Activated T-cell treated with anti-CD3 and anti-CD28 coated beads, Interleukin-2, amount 50 U/mL, for 24 hours (primary cell): ENCODE measurements at places on chromosomes 2 and 18.

DNA sequence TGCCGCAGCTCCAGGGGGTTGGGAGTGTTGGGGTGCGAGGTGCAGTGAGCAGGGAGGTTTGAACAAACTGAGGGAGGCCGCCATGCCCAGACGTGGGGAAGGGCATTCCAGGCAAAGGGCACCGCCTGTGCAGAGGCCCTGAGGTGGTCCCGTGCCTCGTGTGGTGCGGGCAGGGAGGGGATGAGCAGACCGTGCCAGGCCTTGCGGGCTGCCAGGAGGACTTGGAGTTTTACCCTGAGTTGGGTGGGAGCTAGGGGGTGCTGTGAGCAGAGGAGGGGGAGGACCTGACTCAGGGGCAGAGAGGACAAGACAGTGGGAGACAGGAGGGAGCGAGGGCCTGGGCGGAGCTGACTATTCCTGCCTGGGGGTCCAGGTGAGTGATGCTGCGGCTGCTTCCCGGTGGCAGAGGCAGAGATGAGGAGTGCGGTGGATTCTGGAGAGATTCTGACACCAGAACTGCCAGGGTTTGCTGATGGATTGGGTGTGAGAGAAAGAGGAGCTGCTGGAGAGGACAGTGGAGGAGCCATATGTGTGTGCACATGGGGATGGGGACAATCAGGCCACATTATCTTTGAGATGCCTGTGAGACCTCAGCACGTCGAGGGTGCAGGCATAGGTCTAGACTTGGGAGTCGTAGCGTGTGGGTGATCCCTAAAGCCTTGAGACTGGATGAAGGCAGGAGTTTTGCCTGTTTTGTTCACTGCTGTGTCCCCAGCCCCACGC lies 23.4 kb downstream of the ZAP70 start:
- peak; percentile 23 for DNase-seq

GRCh38 chr2:193907561-193907960 lies 1712.8 kb upstream of the TMEFF2 start:
- DNase-seq = no peak

DNA sequence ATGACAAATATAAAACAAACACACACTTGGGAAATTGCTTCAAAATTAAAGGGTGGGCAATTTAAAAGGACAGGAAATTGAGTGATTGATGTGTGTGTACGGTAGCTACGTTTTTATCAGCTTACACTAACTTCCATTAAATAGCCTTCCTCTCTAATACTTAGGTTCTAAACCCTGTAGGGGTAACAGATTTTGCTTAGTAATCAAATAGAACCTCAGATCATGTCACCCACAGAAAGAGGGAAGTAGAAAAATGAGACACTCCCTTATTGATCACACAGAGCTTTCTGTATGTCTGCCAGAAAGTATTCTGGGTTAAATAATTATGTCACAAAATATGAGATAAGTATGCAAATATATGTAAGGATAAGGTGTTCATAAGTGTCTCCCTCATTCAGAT lies 93.3 kb downstream of the ICA1L start:
- no peak for DNase-seq

DNA sequence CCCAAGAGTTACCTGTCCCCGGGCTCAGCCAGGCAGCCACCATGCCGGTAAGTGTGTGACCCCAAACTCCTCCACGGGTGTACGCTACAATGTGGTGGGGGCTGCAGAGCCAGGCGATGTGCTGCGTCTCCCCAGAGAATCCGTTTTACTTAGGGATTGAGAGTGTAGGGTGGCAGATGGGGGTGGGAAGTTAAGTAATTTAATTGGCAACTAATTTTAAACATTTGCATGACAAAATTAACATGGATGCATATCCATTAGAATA lies 26.6 kb upstream of the RPL31 start:
- no peak for DNase-seq

GRCh38 chr2:47893771-47894170 lies 12.5 kb downstream of the FBXO11 start:
- DNase-seq = no peak

- no peak for DNase-seq
Observed at GRCh38 chr2:29174937-29175336, 59.7 kb downstream of the CLIP4 start.

DNA sequence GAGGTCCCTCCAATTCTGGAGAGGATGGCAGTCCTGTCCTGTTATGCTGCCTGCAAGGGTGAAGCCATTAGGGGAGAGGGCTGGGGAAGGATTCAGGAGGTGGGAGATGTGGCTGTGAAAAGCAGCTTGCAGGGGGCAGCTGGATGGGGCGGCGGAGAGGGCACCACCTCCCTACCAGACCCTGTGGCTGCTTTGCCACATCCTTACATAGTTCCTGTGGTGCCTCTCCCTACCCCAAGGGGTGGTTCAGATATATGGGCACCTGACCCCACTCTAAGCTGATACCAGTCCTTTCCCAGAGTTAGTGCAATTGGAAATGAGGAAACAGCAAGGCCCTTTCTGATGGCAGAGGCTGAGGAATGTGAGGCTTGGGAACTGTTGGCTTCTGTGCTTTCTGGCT lies 6.1 kb upstream of the ACOXL start:
- DNase-seq = no peak

DNA sequence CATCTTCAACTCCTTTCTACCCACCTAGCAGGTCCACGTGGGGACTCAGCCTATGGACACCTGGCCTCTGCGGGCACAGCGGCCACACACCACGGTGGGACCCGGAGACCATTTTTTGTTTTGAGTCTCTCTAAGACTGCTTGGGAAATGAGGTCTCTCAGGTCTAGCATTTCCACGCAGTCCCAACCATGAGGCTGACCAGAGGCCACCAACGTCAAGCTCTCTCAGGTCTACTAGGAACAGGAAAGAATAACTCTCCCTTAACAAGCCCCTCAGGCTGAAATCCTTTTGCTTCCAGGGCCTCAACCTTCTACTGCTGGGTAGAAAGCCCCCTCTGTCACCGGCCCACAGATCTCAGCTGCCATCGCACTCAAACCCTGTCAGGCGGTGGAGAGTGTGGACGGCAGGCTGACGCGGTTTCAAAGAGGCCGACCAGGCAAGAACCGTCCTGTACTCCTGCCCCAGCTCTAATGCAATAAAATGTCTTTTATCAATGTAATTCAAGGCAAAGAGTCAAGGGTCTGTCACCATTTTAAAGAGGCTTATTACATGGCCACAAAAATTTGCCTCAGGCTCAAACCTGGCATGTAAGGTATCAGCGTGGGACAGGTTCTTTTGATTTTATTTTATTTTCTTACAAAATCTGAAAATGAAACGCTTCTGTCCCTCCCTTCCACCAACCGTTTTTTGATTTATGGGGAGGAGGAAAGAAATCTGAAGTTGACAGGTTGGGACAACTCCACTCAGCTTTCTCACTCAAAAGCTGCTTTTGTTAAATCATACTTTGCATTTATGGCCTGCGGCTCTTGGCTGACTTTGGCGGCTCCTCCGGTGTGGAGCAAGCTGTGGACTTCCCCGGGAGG lies 74.0 kb downstream of the BCL11A start:
- no peak for DNase-seq

DNA sequence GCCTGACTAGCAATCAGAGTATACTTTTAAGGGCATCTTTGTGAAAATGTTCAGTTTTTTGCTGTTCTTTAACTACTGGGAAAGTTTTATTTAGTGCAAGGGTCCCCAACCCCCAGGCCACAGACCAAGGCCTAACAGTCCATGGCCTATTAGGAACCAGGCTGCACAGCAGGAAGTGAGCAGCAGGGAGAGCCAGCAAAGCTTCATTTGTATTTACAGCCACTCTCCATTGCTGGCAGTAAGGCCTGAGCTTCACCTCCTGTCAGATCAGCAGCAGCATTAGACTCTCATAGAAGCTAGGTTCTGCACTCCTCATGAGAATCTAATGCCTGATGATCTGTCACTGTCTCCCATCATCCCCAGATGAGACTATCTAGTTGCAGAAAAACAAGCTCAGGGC lies 17.1 kb upstream of the NR4A2 start:
- DNase-seq = no peak

DNA sequence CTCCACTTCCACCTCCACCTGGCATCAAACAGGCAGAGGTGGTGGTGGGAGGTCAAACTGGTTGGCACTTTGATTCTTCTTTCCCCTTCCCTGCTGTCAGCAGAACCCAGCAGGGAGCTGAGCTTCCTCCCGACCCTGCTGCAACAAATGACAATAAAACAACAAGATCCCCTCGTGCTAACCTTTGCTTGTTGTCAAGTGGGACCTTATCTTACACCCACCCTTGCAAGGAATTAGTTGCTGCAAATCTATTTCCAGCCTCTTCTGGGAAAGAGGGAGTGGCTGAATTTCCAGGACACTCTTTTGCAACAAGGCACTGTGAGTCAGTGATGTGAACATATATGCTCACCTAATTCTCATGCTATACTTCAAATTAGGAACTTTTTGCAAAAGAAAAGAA lies 655.1 kb downstream of the DSC3 start:
- DNase-seq = no peak

DNA sequence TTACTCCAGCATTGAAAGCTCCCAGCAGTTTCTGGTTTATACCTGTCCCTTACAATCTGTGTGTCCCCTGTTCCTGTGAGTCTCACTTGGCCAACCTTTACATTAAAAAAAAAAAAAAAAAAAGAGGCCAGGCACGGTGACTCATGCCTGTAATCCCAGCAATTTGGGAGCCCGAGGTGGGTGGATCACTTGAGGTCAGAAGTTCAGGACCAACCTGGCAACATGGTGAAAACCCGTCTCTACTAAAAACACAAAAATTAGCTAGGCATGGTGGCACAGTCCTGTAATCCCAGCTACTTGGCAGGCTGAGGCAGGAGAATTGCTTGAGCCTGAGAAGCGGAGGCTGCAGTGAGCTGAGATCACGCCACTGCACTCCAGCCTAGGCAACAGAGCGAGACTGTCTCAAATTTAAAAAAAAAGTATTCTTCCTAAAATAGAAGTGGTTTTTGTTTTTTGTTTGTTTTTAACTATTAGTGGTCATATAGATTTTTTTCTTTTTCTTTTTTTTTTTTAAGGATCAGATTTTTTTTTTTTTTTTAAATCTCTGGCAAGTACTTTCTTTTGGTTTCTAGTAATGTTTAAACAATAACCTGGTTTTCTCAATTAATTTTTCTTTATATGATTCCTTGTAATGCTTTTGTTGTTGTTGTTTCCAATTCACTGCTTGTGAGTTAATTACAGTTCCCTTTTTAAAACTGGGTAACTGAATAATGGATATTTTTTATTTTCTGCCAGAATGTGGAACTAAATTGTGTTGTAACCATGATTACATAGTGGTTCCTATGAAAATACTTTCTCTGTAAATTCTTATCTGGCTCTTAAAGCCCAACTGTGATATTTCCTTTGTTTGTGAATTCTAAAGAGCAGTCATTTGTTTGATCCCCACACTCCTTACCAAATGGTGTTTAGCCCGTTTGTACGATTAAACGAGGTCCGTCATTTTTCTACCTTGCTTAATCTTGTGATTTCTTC lies 116.8 kb downstream of the CTAGE1 start:
- DNase-seq = no peak

- DNase-seq = no peak
Observed at GRCh38 chr18:47632970-47633635, 297.4 kb downstream of the SMAD2 start.

DNA sequence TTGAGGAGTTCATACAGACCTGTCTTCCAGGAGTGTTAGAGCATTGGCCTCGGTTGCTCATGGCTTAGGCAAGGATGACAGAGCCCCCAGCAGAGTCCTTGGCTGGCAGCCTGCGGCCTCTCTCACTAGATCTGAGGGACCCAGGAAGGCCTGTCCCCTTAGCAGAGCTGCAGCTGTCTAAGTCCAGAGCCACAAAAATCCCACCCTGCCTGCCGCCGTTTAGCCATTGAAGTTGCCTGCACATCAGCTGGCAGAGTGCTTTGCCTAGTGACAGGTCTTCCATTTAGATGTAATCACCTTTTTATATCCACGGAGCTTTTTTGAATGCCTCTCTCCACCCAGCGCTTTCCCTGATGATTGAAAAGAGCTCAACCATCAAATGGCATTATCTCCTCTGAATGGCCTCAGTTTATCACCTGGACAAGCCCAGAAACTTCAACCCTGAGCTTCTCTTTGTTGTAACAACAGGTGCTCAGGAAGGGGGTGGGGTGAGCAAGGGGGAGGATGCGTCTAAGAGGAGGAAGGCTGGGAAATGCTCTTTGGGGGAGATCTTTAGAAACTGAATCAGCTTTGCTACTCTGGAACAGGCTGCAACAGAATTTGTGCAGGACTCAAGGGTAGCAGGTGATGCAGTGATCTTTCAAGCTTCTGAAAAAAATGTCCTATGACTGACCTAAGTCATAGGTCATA lies 71.9 kb downstream of the TNP1 start:
- DNase-seq = no peak

- DNase-seq = no peak
Observed at GRCh38 chr2:205496772-205497171, 185.5 kb upstream of the NRP2 start.

DNA sequence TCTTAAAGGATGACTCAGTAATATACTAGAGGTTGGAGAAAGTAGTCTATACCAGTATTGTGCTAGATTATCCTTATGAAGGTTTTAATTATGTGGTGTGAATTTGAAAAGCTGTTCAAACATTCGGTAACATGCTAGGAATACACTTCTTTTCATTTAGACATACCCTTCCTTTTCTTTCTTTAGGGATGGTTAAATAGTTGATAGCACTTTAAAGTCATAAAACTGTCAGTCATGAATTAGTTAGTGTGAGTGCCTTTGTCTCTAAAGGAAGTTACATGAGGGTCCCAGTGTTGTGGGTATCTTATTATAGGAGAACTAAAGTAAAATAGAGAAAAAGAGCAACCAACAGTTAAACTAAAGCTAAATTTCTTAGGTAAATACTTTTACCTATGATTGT lies 149.3 kb downstream of the CSRNP3 start:
- no peak for DNase-seq

- DNase-seq = no peak
Observed at GRCh38 chr2:9832586-9832985, 10.7 kb upstream of the TAF1B start.

DNA sequence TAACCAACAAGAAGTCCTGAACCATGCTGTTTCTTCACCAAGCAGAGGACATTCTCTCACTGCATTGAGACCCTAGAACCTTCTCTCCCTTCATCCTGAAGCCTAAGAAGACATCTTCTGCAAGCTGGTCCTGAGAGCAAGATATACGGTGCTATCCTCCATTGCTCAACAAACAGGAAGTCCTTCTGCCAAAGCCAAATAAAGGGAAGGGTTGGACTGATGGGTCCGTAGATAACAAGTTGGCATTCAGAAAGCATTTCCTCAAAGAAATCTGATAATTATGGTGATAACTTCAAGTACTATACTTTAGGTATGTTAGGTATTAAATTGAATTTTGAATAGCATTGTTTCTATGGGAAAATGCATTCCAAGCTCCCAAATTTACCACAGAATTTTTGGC lies 23.3 kb downstream of the GRB14 start:
- no peak for DNase-seq

DNA sequence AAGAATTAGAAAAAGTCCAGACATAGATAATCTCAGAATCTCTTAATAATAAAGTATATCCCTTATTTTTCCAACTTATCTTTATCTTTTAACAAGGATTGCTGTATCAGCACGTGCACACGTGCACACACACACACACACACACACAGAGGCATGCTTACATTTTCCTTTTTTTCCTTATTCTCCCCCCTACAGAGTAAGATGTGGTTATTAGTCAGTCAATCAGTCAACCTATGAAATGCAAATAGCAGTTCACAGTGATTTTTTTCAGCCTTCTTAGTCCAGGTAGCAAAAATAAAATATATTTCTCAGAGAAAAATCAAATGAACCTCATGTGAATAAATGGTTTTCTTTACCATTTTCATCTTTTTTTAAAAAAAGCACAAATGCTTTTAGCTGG lies 506.2 kb upstream of the SLC39A10 start:
- DNase-seq = no peak
